ENCODE measurements at places on chromosomes 11 and 22.

DNA sequence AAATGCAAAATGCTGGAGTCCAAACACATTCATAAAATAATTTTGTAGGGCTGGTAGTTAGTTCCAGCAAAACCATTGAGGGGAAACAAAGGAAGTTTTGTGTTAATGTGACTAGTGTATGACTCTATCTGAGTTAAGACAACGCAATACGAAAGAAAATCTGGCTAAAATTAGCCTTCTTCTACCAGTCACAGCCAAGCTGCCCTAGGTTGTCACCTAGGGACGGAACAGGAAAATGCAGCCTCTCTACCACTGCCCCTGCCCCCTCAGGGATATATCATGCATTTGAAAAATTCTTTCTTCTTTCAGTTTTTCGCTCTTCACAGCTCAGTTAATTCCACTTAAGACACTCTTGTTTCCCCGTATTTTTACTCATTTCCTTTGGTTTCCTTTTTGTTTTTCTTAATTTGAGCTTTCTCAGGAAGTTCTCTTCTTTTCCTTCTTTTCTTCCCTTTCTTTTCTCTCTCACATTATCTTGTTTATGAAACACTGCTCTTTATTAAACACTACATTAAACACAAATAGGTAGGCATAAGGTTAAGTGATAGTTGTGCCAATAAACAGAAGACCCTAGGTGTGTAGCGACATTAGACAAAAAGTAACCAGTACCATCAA lies 30.6 kb downstream of the KIRREL3 start:
- peak; percentile 84 for DNase-seq

- DNase-seq: no peak
These were observed 21.9 kb downstream of the CASP12 start for GRCh38 chr11:104876324-104876723.

- peak; percentile 64 for DNase-seq
These were observed 974 bp downstream of the DGCR8 start for GRCh38 chr22:20080776-20081654.

DNA sequence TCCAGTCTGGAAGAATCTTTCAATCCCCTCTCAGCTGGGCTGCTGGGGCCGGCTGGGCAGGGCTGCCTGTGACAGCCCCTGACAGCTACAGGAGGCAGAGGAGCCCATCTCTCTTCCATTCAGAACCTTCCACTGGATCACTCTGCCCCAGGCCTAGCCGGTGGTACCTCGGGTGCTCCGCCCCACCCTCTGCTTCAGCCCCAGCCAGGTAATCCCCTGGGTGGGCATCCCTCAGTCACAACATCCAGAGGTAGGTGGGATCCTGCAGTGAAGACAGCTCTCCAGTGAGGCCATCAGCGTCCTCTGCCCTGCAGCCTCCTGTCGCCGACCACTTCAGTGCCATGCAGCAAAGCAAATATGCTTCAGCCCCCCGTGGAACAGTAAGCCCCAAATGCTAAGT lies 223.7 kb downstream of the DSCAML1 start:
- DNase-seq: no peak

GRCh38 chr11:119518746-119519730 lies 96.1 kb upstream of the THY1 start:
- DNase-seq: no peak

DNA sequence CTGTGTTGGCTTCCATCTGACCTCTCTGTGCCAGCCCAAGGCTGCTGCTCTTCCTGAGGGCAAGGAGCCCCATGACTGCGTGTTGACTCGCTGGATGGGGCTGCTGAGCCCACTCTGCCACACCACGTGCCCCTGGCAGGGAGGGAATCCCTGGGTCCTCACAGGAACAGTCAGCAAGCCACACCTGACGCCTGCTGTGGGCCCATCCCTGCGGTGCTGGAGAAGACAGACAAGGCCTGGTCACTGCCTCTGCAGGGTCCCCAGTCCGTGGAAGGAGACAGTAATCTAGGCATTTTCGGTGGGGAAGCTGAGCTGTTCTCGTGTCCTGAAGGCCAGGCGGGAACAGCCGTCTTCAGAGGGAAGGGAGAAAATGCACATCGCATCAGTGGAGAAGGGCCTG lies 10.6 kb upstream of the PPP6R3 start:
- no peak for DNase-seq

DNA sequence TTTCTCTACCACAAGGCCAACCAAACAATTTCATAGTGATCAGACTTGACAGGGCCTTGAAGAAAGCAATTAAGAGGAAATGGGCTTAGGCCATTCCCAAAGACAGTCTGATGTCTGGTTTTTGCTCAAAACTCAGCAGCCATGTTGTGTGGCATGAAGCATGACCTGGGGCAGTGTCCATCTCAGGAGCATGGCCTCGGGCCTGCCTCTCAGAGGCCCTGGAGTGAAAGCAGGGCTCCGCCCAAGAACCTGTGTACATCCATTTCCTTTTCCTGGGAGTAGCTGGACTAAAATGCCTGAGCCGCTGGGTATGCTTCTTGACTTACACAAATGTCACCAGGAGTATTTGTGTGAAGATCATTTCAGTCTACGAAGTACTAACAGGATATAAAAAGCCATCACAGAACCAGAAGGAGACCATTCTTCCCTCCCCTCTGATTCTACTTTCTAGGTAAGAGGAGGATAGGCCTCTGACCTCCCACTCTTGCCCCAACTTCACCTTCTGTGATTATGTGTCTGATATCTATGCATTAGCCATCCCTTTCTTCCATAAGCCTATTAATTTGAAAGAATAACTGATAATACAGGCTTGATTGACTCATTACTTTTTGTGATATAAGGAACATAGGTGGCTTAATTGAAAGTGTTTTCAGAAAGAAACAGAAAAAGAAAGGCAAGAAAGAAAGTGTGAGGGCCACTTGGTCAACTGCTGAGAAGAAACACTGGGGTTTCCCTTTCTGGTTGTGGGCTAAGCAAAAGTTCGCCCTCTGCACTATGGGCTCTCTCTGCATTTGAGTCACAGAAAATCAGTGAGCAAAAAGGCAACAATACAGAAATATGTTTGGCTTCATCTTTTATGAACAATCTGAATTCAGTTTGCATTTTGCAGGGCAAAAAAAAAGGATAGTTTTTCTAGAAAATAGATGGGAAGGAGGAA lies 188.6 kb upstream of the MTMR2 start:
- DNase-seq: peak; percentile 21

- peak; percentile 7 for DNase-seq
These were observed 15.0 kb downstream of the TSKU start for GRCh38 chr11:76798202-76798581.

DNA sequence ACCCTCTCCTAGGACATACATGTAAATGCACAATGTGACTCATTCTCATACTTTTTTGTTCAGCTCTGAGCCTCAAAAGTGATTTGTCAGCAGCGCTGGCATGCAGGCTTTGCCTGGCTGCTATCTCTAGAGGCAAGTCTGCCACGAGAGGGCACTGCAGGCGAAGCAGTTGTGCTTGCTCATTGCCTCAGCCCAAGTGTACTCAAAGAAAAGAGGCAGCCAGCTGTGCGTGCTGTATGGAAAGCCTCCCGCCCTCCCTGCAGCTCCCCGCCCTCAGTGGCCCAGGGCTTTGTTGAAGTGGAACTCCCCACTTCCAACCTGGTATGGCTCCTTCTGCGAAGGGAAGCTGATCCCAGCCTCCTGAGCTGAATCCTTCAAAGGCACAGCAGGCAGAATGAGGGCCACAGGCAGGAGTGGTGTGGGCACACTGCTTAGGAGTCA lies 16.3 kb downstream of the SDHAF2 start:
- peak; percentile 96 for DNase-seq

DNA sequence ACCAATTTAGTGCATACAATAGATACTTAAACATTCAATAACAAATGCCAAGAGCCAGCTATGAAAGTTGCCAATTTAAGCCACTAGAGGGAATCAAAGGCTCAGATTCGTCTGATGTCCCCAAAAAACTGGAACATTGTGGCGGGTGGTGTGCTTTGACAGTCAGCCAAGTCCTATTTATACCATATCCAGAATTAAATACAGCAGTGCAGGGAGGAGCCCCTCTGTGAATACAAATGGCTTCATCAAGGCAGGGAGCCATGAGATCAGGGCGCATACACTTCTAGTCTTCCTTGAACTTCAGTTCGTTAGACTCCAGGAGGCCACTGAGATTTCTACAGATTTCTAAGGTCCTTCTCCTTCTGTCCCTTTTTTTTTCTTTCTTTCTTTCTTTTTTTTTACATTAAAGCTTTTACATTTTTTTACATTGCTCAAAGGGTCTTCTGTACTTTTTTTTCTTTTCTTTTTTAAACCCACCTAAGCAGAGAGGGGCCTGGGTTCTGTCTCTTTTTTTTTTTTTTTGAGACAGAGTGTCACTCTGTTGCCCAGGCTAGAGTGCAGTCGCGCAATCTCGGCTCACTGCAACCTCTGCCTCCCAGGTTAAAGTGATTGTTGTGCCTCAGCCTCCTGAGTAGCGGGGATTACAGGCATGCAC lies 41.5 kb upstream of the HSPA8 start:
- peak; percentile 71 for DNase-seq

GRCh38 chr11:36373016-36374010 lies 77.2 kb downstream of the PRR5L start:
- DNase-seq: no peak

DNA sequence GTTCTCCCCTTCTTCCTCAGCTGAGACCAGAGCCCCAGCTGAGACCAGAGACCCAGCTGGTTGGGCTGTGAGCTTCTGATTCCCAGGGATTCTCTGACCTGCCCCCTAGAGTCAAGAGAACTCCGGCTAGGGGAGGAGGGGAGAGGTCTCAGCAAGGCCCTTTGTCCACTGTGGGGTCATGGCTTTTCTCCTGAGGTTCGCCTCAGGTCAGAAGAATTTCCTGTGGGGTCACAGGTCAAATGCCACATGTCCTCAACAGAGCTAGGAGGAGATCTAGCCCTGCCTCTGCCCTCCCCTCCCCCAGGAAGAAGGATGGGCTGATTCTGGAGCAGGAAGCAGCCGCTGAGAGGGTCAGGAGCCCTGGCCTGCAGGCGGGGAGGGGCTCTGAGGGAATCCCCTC lies 23.7 kb downstream of the HTR3A start:
- no peak for DNase-seq

DNA sequence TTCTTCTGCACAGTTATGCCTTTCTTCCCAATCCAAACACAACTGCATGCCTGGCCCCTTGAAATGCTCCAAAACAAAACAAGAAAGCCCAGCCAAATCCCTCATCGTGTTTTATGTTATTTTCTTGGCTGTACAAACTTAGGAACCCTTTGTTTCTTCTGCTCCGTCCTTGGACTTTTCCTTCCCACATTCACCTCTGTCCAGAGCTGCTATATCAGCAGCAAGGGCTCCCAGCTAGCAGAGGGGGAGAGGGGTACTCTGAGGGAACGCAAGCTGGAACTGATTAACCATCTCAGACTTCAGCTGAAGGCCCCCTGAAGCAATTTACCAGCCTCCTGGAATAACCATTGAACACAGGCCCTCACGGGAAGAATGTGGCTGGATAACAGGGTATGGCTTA lies 214.7 kb downstream of the TENM4 start:
- no peak for DNase-seq

- DNase-seq: no peak
These were observed 41.7 kb downstream of the FAM227A start for GRCh38 chr22:38614332-38615063.

DNA sequence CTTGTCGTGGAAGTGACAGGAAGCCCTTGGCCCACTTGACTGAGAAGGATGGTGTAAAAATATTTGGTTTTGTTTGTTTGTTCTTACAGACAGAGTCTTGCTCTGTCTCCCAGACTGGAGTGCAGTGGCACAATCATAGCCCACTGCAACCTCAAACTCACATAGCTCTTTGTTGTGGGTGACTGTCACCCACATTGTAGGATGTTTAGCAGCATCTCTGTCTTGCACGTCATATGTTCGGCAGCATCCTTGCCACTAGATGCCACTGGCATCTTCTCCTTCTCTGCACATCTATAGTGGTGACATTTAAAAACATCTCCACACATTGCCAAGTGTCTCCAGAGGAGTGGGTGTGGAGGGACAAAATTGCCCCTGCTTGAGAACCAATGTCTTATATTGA lies 56.8 kb downstream of the PRR5L start:
- DNase-seq: no peak

- peak; percentile 91 for DNase-seq
These were observed 28.0 kb downstream of the MYEOV start for GRCh38 chr11:69321877-69322361.

- no peak for DNase-seq
These were observed 41.9 kb downstream of the RTN4R start for GRCh38 chr22:20226077-20226716.

GRCh38 chr22:49411236-49411635 lies 416.4 kb downstream of the BRD1 start:
- no peak for DNase-seq

- DNase-seq: no peak
These were observed 85.5 kb upstream of the PGR start for GRCh38 chr11:101215069-101215468.

DNA sequence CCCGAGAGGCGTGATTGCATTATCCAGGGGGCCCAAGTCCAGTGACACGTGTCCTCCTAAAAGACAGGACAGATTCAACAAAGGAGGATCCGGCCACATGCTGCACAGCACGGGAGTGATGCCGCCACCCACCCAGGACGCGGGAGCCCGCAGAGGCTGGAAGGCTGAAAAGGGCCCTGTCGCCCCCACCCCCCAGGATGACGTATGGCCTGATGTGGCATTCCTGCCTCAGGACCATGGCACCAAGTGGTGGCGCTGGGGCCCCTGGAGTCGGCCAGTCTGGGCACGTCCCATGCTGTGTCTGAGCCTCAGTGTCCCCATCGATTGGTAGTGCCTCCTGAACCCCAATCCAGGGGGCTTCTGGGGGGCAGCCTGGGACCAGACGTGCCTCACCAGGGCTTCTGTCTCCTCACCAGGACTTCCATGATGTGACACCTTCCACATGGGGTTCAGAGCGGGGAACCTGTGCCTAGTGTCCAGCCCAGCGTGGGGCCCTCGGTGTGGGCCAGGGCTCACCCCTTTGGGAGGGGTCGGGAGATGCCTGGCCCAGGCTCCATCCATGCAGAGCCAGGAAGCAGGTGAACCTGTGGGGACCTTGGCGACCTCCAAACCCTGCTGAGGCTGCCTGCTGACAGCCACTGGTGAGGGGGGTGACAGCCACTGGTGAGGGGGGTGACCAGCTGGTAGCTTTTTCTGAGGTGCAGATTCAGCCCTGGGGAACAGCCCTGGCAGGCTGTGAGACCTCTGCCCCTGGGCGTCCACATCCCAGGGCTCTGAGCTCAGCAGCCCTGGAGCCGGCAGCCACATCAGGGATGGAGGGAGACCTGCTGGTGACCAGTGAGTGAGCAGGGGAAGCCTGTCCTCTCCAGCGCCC lies 75.3 kb downstream of the KCNQ1 start:
- DNase-seq: no peak

GRCh38 chr11:19810852-19811251 lies 98.2 kb downstream of the NAV2 start:
- no peak for DNase-seq

- no peak for DNase-seq
These were observed 107.4 kb downstream of the SIK3 start for GRCh38 chr11:116990811-116991210.

GRCh38 chr11:3192511-3193372 lies 25.9 kb downstream of the MRGPRG start:
- DNase-seq: no peak

DNA sequence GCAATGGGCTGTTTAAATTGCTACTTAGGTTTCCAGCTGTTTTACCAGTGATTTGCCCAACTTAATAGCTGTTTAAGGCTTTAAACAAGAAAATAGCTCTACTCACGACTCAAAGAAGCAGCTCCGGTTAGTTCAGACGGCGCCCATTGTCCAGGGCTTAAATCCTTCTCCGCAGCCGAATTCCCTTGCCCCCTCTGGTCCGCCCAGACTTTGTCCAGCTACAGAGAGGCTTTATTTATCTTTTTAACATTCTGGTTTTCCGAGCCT lies 20.9 kb upstream of the SCUBE1 start:
- no peak for DNase-seq

GRCh38 chr11:120134931-120135228 lies 3.0 kb downstream of the TRIM29 start:
- no peak for DNase-seq

- DNase-seq: peak; percentile 87
These were observed 456 bp upstream of the PARVB start for GRCh38 chr22:44023404-44024287.
